ENCODE measurements at places on chromosomes 1 and 21.

DNA sequence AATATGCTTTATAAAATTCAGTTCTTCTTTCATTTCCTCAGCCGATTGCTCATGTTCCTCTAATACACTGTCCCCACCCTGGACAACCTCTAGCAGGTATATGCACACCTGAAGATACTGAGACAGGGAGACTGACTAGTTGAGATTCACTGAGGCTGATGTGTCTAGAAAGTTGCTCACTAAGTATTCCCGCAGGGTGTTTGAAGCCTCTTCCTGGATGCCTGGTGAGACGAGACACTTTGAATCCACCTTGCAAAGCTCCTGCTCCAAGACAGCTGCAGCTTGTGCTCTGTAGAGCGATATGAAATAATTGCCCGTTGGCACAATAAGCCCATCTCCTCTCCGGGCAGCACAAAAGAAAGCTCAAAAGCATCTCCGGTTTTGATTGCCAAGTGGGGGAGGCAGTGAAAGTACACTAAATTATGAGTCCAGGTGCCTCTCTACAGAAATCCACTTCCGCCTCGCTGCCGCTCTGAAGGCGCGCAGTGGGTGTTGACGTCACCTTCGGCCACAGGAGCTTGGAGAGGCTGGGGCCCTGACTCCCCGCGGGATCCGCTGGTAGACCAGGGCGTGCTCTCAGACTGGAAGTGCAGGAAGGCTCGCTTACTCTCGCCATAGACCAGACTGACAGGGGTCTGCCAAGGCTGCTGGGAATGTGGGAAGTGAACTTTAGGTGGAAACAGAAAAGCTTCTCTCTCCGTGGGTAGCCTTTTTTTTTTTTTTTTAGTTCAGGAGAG is 46.3 kb downstream of the GPA33 start:
- peak; percentile 58 for DNase-seq

DNA sequence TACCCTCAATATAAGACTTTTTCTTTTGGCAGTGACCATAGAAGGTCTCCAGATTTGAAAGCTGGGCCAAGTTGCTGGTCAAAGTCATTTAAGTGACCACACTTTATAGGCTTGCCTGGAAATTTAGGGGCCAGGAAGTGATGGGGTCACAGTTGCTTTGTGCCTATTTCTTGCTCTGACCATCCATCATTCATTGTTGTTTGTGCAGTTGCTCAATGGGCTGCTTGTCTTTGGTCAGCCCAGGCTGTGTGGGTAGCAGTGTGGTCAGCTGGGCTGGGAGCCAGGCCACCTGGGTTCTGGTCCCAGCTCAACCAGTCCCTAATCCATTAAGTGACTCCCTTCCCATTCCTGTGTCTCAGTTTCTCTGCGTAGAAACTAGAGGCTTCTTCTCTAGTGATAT is 2.1 kb upstream of the OTUD7B start:
- DNase-seq, result no peak

- peak; percentile 63 for DNase-seq
Measured at GRCh38 chr1:190935925-190936324, 458.3 kb upstream of the BRINP3 start.

DNA sequence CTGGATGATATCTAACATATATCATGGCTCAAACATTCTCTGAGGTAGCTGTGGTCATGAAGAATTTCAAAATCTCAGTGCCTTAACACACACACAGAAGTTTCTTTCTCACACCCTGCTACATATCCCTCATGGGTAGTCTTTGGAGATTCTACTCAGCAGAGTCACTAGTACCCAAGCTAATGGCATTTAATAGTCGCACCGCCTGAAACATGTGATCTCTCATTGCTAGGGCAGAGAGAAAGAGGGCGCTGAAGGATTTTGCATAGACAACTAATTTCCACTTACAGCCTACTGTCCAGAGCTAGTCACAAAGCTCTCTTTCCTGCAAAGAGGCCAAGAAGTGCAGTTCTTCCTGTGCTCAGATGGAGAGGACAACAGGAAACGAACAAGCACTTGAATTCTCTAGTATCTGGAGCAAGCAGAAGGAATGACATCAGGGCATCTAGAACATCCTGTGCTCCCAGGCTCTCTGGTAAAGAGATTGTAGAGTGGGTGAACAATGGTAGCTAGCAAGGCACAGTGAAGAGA is 183.4 kb upstream of the PTBP2 start:
- DNase-seq, result peak; percentile 38

GRCh38 chr21:45078877-45079281 is 4.5 kb downstream of the ADARB1 start:
- no peak for DNase-seq

GRCh38 chr1:89555550-89555949 is 30.9 kb downstream of the LRRC8B start:
- no peak for DNase-seq

DNA sequence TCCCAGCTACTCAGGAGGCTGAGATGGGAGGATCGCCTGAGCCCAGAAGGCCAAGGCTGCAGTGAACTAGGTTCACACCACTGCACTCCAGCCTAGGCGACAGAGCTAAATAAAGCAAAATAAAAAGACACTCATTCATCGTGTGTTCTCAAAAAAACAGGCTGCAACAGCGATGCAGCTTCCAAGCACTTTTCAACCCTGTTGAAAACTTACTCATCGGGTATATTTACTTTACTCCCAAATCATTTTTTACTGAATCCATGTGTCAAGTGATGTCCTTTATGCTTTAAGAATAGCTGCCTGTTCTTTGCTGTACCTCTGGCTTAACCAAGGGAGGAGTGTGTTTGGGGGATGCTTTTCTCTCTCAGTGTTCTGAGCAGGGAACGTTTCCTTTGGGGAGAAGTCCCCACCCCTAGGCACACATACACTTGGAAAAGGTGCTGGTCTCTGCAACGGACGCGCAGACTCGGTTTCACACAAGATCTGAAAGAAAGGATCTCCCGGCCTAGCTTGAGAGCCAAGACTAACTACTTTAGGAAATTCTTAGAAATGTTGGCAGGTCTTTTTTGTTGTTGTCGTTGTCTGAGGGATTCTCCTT is 1.4 kb downstream of the MAP1LC3C start:
- no peak for DNase-seq

DNA sequence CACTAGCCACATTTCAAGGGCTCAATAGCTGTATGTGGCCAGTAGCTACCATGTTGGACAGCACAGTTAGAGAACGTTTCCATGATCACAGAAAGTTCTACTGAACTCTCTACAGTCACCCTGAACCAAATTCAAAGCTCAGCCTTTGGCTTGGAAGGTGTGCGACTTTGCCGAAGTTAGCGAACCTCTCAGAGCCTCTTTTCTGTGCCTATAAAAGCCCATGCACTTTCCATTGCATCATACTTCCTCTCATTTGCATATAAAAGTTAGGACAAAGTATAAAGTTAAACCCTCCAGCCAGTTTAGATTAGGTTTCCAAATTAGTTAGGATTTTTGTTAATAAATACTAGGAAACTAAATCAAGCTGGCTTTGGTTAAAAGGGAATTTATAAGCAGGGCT is 4.7 kb upstream of the SLC1A7 start:
- DNase-seq, result no peak

All from HAP-1 (cell line).